Smooth muscle cell of the coronary artery (primary cell): ENCODE measurements at places on chromosomes 3 and 15. TPM values are rescaled to one million over a fixed set of nuclear protein-coding genes. Genes with fewer than 3 reads are reported as not detected.

The ADGRG7 gene
- 0.12 TPM in 1 of 2 replicates, not detected in the other for total RNA-seq

The VEPH1 gene
- total RNA-seq: 31.8 and 89.7 TPM in 2 replicates

The CCDC39 gene
- total RNA-seq: not detected in 2 replicates

The WDR93 gene
- total RNA-seq: 0.23 TPM in 1 of 2 replicates, not detected in the other

The TTLL13 gene
- 0.12 TPM in 1 of 2 replicates, not detected in the other for total RNA-seq

The ZKSCAN7 gene
- 4.6 and 8.3 TPM in 2 replicates for total RNA-seq

The SLC2A2 gene
- total RNA-seq: not detected in 2 replicates

The DYNC1LI1 gene
- total RNA-seq: 13.3 and 33.2 TPM in 2 replicates

The SNUPN gene
- 21.7 and 27.1 TPM in 2 replicates for total RNA-seq

The TRPM1 gene
- total RNA-seq: not detected in 2 replicates

The LTF gene
- total RNA-seq: not detected in 2 replicates

The NR1I2 gene
- total RNA-seq: 0.08 TPM in 1 of 2 replicates, not detected in the other

The TRIM42 gene
- total RNA-seq: not detected in 2 replicates

The CIDEC gene
- total RNA-seq: not detected in 2 replicates

The TMEM212 gene
- not detected in 2 replicates for total RNA-seq

The NR2E3 gene
- 0.08 TPM in 1 of 2 replicates, not detected in the other for total RNA-seq

The HEMK1 gene
- total RNA-seq: 9.1 and 19.6 TPM in 2 replicates

The FAM81A gene
- total RNA-seq: 0.35 TPM in 1 of 2 replicates, not detected in the other

The CDHR4 gene
- total RNA-seq: 1.3 TPM in 1 of 2 replicates, not detected in the other

The BFSP2 gene
- not detected in 2 replicates for total RNA-seq

The GOLGA6L7 gene
- total RNA-seq: not detected in 2 replicates

The ATG3 gene
- 66.9 and 80.4 TPM in 2 replicates for total RNA-seq

The C3orf85 gene
- total RNA-seq: not detected in 2 replicates

The ATP13A5 gene
- total RNA-seq: not detected in 2 replicates

The RASA2 gene
- 13.8 and 15.6 TPM in 2 replicates for total RNA-seq

The LRRIQ4 gene
- not detected in 2 replicates for total RNA-seq

The HYAL3 gene
- 4.0 and 5.3 TPM in 2 replicates for total RNA-seq

The LRRC2 gene
- 2.0 and 4.7 TPM in 2 replicates for total RNA-seq

The GOLGA8A gene
- total RNA-seq: 9.9 and 11.3 TPM in 2 replicates

The IGDCC3 gene
- total RNA-seq: not detected in 2 replicates

The CEP152 gene
- 5.4 and 9.9 TPM in 2 replicates for total RNA-seq

The PLAAT1 gene
- not detected in 2 replicates for total RNA-seq

The SENP5 gene
- 35.6 and 50.8 TPM in 2 replicates for total RNA-seq

The DNAJB8 gene
- total RNA-seq: not detected in 2 replicates

The CHRM5 gene
- 0.15 TPM in 1 of 2 replicates, not detected in the other for total RNA-seq

The ADAMTSL3 gene
- total RNA-seq: 0.75 and 1.6 TPM in 2 replicates

The SACM1L gene
- total RNA-seq: 21.0 and 34.5 TPM in 2 replicates

The AHSG gene
- not detected in 2 replicates for total RNA-seq

The RARRES1 gene
- total RNA-seq: 2.9 and 9.0 TPM in 2 replicates

The AGBL1 gene
- total RNA-seq: not detected in 2 replicates

The CYP1A2 gene
- not detected in 2 replicates for total RNA-seq

The SGO1 gene
- total RNA-seq: 1.7 TPM in 1 of 2 replicates, not detected in the other
